ENCODE measurements at places on chromosomes 7 and 10. TPM values are rescaled to one million over a fixed set of nuclear protein-coding genes. Genes with fewer than 3 reads are reported as not detected.
A peak's percentile ranks its signal among the peaks of the same experiment; 100 is the strongest.

DNA sequence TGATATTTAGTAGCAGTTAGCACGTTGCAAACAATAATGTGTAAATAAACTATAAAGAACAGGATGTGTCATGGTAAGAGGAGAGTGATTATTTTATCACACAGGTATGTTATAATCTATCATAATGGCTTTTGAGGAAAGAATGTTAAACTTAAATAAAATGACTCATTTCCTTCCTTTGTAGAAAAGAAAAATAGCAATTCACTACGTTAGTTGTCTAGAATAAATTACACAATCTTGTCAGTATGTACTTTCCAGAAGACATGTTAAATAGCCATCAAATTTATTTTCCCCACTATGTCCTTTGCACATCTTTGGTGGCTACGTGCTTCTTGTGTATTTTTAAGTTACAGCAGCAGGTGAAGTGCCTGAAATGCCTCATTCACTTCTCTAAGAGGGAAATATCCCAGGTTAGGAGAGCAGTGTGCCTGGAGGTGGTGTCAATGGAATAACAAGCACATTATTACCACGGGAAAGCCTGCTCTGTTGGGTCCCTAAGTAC lies 133.8 kb downstream of the SEMA3A start:
- DNase-seq: no peak

DNA sequence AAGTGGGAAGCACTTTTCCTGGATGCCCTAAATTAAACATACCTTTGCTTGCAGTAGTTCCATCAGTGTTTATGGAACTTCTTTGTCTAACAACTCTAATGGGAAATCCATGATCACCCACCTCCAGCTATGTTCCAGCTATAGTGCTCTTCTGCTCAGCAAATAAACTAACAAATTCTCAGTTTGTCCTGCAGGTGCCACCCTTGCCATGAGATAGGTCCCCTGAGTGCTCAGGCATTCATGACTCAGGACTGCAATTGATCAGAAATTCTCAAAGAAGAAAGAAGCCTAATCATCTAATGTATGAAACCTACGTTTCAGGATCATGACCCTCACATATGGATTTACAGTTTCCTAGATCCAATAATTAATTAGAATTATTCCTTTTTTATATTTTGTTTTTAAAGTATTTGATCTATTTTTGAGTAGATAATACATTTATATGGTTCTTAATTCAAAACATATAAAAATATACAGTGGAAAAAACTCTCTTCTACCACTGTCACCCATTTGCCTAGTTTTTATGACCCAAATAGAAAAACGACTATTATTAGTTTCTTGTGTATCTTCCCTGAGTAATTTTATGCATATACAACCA lies 48.7 kb upstream of the DYNC1I1 start:
- DNase-seq: no peak

DNA sequence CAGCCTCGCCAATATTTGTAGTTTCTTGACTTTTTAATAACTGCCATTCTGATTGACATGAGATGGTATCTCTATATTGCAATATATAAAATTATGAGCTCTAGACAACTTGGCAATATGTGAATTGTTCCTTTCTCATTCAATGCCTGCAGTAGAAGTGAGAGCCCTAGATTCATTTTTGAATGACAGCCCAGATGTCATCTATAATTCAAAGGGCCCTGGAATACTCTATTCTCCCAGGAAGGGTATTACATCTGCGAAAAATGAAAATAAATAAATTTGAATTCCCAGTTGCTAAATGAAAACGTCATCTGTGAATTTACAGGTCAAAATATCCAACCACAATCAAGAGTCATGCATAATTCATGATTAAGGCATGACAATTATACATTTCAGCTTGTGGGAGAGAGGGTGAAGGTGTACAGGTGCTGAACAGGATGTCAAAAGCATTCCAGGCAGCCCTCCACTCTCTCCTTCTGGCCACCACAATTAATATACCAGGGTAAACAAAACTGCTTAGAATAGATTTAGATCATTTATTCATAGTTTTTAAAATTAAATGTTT lies 1147.3 kb downstream of the XPNPEP1 start:
- DNase-seq: no peak

DNA sequence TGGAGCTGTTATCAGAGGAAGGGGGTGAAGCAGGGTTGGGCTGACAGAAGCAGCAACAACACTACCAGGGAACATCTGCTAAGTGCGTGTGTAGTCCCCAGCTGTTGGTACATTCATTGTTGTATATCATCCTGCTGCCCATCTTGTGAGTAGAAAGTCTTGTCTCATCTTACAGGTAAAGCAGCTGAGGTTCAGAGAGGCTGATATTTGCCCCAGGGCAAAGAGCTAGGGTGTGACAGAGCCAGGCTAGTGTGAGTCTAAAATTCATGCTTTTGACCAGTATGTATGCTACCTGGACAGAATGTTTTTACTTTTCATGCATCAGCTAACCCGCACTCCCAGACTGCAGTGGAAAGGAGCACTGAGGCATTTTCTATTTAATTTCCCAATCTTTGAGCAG lies 221.6 kb downstream of the STK31 start:
- no peak for DNase-seq

- DNase-seq: no peak
Measured at GRCh38 chr10:68560186-68560942, at the start of gene TET1. Gene TET1, plus strand, starts transcription at chr10:68560337. Its CDS starts 12,002 bp downstream, at chr10:68572339.

GRCh38 chr7:104240401-104240800 lies 32.6 kb upstream of the ORC5 start:
- DNase-seq: no peak

DNA sequence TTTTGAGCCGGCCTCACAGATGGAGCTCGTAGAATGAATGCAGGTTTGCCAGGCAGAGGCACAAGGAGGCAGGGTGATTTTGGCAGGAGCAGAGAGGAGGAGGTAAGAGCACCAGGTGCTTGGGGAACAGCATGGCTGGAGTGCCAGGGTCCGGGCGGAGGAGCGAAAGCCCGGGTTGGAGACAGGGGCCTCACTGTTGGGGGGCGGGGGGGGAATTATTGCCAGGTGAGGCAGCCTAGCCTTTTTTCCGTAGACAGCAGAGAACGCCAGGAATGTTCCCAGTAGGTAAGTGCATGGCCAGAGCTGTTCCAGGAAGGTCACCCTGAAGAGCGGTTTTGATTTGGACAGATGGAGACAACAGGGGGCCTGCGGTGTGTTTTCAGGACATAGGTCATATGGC lies 9.5 kb downstream of the SRRM3 start:
- DNase-seq: no peak

- DNase-seq: no peak
Measured at GRCh38 chr10:61639952-61640351, 22.8 kb upstream of the CABCOCO1 start.

GRCh38 chr10:123013456-123014419 lies 4.9 kb downstream of the ACADSB start:
- DNase-seq: no peak

DNA sequence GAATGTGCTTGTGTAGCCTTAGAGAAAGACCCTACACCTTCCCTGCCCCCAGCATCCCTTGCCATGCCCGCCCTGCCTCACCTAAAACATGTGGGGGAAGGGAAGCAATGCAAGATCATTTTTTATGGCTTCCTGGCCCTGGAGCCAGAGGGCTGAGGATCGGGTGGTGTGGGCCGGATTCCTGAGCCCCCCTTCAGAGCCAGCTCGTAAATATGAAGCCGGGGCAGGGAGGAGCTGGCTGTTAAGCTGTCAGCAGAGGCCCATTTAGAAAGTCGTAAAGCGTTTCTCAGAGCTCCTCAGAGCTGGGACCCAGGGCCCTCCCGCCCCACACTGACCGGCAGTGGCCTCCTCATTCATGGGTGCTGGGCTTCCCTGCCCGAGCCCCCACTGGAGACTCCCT lies 23.9 kb downstream of the UNC5B start:
- no peak for DNase-seq

- no peak for DNase-seq
Measured at GRCh38 chr10:65355141-65355680, 1570.6 kb upstream of the LRRTM3 start.

GRCh38 chr7:46468753-46469356 lies 547.8 kb upstream of the IGFBP3 start:
- peak; percentile 17 for DNase-seq

DNA sequence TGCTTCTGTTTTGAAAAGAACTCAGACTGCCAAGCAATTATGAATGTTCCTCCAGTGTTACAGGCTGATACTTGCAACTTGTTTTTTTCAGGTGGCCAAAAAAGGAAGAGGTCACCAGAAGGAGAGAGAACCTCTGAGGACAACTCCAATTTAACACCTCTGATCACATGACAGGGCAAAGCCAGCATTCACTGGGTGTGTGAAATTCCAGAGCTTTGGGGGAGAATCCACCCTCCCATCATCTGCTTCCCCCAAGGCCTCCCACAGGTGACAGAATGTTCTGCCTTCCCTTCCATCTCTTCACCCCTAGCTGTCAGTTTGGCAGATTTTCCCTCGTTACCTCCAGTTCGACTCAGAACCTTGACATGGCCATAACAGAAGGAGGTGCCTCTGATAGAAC lies 39.1 kb downstream of the GOT1 start:
- DNase-seq: no peak

DNA sequence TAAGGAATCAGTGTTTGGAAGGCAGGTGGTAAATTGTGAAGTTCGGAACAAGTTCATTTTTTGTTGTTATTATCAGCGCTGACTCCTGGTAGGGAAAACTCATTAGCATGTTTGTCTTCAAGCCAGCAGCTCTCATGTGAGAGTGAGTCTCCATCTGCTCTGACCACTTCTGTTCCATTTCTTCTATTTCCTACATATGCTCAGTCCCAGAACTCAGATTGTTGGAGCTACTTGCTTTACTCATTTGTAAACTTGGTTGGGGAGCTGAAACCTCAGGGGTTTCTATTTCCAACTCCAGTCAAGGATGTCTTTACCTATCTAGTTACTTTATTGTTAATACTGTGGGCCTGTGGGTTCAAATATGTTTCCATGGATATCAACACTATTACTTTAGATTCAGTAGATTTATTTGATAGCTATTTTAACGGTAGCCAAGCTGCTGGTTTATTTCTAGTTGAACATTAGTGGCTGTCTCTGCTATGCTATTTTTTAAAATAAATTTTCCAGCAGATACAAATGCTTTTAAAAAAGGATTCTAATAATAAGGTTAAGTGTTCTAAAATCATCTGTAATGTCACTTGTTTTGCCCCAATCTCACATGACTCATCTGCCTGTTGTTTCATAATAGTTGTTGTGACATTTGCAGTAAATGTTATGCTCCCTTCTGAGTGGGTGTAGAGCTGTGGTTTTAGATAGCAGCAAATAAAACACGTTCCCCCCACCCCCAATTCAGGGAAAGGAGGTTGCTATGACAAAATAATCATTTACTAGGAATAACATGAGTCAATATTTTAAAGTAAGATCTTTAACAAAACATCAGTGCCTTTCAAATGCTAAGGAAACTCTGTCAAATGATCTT lies 143.3 kb downstream of the HDAC9 start:
- DNase-seq: peak; percentile 73

DNA sequence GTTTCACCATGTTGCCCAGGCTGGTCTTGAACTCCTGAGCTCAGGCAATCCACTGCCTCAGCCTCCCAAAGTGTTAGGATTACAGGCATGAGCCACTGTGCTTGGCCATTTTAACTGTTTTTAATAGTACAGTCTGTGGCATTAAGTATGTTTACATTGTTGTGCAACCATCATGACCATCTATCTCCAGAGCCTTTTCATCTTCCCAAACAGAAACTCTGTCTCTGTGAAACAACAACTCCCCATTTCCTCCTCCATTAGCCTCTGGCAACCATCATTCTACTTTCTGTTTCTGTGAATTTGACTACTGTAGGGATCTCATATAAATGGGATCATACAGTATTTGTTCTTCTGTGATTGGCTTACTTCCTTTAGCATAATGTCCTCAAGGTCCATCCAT lies 48.3 kb upstream of the SEPHS1 start:
- DNase-seq: no peak

- peak; percentile 90 for DNase-seq
Measured at GRCh38 chr7:234708-235553, 42.6 kb downstream of the FAM20C start.

GRCh38 chr10:118901380-118901779 lies 128.1 kb upstream of the NANOS1 start:
- no peak for DNase-seq

GRCh38 chr7:122743211-122743610 lies 40.5 kb upstream of the RNF148 start:
- no peak for DNase-seq

DNA sequence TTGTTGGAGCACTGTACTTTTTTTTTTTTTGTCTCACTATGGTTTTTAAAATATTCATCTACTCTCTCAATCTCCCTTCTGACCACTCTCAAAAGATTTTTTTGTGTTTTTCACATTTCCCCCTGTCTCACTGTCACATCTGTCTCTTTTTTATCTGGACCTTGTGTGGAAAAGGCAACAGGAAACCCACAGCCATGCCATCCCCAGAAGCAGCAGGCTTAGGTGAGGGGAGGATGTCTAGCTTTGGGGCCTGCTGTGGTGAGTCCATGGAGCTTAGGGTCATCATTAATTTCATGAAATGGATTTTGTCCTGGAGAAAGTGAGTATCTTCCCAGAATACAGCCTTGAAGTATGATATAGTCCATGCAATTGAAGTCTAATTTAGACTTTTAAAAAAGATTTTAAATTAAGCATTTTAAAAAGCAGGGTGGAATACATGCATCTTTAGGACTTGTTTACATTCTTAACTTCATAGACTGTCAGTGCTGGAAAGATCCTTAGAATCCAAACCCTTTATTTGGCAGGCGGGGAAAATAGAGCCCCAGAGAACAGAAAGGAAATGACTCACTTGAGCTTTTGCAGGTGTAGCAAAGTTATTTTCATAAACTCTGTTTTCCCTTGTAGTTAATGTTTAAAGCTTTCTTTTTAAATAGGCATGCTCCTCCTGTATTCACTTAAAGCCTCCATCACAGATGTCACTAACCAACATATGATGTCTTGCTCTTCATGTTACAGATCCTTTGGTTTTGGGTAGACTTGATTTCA lies 25.1 kb downstream of the MINDY4 start:
- peak; percentile 64 for DNase-seq

- no peak for DNase-seq
Measured at GRCh38 chr7:29126804-29127203, 19.5 kb downstream of the CPVL start.

GRCh38 chr10:63711867-63712716 lies 190.9 kb downstream of the REEP3 start:
- DNase-seq: peak; percentile 99

Gene GPR22
- total RNA-seq: not detected

Gene RASA4B
- 5.8 TPM for total RNA-seq

Gene PPRC1
- total RNA-seq: 22.9 TPM

Gene SCART1
- 1.0 TPM for total RNA-seq

Gene CDHR3
- 8.7 TPM for total RNA-seq

Gene ZFAND4
- 4.4 TPM for total RNA-seq

Gene PLEKHS1
- 4.9 TPM for total RNA-seq

Gene ZNF467
- 6.6 TPM for total RNA-seq

Gene GRM8
- not detected for total RNA-seq

Gene BICC1
- total RNA-seq: not detected

Gene PNLIPRP3
- total RNA-seq: not detected

Gene ANKRD1
- 6.7 TPM for total RNA-seq

Gene DDX50
- 37.7 TPM for total RNA-seq

Gene ZNF727
- total RNA-seq: not detected

Gene CHAT
- not detected for total RNA-seq

Gene EBF3
- total RNA-seq: not detected

All from PC-9 (cell line).